Spinal cord (tissue), 10 donors: ENCODE measurements at places on chromosomes 5 and 9. TPM values are rescaled to one million over a fixed set of nuclear protein-coding genes. Genes with fewer than 3 reads are reported as not detected.

MRPL50 gene
- total RNA-seq: 24.5 TPM

MARCHF3 gene
- 21.5 TPM for total RNA-seq

PCDHB1 gene
- total RNA-seq: 0.20 TPM

ACOT12 gene
- 2.3 TPM for total RNA-seq

DNA sequence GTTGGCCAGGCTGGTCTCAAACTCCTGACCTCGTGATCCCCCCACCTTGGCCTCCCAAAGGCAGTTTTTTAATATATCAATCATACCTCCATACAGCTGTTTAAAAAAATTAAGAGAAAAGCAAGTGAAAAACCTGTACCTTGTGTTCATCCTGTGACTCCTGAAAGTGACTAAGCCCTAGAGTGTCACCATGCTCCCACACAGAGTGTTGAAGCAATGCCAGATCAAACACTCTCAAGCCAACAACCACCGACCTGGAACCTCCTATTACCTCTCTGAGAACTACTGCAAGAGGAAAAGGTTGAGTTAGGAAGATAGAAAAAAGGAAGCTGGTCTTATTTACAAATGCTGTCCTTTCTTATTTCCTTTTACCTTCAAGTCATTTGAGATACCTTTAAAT is 123.5 kb downstream of the RASEF start:
- DNase-seq: no peak

DNA sequence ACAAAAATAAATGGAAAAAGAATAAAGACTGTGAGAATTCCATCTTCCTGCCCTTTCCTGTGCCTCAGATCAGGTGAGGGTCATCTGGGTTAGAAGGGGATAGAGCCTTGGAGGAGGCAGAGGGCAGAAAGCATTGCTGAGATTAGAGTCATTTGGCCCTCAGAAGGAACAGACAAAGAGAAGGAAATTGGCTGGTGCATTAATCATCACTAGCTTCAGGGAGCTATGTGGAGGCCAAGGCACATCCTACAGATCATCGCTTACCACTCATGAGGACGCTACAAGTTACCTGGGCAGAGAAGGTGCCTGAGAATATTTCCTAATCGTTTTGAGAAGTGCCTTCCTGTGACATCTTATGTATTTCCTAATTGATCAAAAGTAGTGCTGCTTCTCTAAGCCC is 74.5 kb downstream of the C7 start:
- no peak for DNase-seq

GRCh38 chr5:176750144-176750543 is 60.2 kb upstream of the UNC5A start:
- DNase-seq: no peak

GRCh38 chr5:54959673-54960418 is 25.5 kb downstream of the ESM1 start:
- DNase-seq: no peak

- DNase-seq: no peak
Measured at GRCh38 chr5:88940713-88941112, 57.7 kb upstream of the MEF2C start.

DNA sequence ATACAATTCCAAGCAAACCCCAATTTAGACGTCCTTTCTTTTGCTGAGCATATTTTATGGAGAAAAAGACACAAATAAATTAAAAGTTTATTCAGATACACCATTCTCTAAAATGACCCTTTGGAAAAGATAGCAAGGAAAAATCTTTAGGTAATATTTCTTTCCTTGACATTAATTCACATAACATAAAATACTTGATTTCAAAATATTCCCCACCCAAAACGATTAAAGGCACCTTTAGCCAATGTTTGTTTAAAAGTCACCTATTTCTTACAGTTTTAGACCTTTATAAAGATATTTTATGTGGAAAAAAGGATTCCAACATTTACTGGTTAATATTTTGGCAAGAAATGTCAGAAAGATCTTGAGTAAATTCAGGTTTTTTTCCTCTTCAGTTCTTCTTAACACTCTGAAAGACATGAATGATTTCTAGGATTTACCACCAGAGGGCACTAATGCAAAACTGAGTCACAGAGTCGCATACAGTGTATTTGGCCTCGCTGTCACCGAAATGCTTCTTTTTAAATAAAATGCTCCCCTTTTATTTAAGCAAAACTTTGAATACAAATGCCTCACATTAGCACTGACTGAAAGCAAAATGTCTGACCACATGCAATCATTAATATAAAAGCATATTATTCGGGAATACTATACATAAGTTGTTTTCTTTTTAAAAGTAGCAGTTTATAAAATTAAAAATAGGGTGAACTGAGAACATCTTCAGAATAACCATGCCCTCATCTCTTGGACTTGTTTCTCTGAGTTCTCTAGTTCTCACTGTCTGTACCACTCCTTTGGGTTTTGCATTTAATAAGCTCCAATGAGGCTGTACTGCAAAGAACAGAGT is 122.5 kb downstream of the SLC1A3 start:
- peak; percentile 94 for DNase-seq

DNA sequence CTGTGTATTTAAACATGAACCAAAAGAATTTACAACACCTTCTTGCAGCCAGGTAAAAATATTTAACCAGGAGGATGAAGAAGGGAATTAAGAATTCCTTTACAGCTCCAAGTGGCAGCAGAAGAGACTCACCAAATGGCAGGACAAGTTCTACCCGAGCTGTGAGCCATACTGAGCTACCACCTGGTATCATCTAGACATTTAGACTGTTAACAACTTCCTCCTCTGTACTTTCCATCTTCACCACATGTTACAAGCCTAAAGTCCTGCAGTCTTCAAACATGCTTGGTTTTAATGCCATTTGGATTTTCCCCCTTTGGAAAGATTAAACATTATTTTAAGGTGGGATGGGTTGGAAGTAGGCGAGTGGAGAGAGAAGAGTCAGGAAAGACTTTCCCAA is 190.2 kb downstream of the TRPM6 start:
- no peak for DNase-seq

DNA sequence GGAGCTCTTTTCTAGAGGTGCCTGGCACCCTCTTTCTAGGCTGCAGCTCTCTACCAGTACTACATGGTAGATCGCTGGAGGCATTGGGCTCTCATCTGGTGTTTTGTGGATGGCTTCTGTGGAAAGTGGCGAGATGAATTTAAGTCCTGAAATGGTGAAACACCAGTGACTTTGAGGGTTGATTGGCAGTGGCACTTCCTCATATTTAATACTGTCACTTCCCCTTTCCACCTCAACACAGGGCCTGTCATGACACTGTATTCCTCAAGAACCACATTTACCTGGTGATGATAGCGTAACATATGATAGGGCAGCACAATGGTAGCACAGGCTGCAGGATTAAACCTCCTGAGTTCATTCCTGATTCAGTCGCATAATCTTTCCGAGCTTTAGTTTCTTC is 132.1 kb downstream of the KDM4C start:
- no peak for DNase-seq

DNA sequence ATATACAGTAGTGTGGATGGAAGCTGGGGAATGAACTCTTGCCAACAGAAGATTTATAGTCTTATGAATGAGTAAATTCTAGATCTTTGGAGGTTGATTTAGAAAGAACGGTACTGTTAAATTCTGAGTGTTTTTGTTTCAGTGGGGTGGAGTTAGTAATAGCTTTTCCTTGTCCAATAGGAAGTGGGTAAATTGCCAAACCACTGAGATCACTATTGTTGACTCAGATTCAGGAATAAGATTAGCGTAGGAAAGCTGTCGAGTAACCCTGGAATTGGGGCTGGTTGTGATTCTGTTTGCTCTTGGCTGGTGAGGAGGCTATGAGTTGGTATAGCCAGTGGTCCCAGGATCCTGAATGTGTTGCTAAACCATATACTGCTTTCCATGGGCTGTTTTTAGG is 155.6 kb downstream of the ARHGAP26 start:
- DNase-seq: no peak

DNA sequence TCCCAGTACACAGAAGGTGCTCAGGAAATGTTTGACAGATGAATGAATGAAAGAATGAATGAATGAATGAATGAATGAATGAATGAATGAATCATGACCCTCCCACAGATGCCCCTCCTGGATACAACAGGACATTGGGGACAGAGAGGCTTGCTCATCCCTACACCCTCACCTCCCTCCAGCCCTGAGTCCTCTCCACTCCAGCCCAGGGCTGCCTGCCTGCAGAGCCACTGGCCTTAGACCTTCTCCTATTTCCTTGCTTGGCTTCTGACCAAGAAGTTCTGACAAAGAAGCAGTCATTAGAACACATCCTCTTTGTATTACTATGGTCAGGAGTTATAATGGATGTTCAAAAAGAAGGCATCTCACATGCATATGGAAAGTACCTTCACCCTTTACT is 240.7 kb upstream of the DAPK1 start:
- DNase-seq: peak; percentile 28
